ENCODE measurements at places on chromosomes 12 and 14.

- DNase-seq = no peak
Observed at GRCh38 chr12:78797196-78797931, 67.2 kb upstream of the SYT1 start.

- DNase-seq = peak; percentile 97
Observed at GRCh38 chr14:89416002-89416995, 734 bp downstream of the FOXN3 start.

DNA sequence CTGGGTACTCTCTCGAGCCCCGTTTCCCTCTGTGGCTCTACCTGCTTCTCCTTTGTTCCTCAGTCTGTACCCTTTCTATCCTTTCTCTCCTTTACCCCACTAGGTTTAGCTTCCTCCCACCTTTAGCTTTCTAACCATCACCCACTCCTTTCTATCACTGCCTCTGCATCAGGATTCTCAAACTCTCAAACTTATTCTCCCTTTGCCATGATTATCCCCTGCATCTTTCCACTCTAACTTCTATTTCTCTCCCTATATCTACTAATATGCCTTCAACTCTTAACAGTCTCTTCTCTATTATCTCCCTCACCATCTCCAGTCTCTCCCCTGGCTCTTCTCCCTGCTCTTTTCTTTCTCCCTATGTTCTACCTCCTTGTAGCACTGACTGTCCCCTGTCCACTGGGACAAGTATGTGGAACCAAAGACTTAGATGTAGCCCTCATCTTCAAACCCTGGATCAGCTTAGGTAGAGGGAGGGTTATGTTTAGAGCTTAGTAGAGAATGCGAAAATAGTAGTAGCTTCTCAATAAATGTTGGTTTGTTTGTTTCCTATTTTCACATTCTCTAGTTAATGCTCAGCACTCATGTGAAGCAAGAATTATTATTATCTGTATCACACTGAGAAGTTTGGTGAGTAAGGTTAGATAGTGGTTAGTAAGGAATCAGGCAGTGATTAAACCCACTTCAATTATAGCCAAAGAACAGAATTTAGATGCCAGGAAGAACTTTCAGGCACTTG is 3.4 kb downstream of the GDF11 start:
- DNase-seq = no peak

DNA sequence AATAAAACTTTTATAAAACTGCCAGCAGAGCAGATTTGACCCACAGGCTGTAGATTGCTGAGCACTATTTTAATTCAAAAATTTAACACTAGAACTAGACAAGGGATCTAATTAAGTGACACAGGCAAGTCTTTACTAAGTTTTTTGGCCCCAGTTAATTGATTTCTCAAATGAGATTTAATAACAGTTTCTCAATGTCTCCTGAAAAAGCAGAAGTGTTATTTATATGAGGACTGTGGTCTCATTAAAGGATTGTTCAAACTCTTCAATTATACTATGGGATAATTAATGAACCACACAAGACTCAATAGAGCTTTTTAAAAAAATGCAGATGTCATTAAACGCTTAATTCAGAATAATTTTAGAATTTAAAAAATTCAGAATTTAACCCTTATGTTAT is 1.9 kb downstream of the HEATR5A start:
- no peak for DNase-seq

DNA sequence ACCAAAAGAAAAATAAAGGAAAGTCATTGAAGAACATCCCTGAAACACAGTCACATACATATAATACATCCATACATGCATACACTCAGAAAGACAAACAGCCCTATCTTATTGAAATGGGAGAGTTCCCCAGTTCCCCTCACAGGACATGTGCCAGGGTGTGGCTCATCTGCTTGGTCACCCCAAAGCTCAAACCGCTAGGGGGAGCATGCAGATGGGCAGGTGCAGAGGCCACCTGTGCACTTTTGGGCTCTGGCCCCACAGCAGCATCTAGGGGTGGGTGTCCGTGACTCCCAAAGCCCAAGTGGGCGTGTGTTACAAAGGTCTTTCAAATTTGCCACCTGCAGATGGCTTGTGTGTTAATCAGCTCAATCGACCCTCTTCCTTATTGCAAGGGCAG is 75.2 kb downstream of the CMAS start:
- DNase-seq = no peak

DNA sequence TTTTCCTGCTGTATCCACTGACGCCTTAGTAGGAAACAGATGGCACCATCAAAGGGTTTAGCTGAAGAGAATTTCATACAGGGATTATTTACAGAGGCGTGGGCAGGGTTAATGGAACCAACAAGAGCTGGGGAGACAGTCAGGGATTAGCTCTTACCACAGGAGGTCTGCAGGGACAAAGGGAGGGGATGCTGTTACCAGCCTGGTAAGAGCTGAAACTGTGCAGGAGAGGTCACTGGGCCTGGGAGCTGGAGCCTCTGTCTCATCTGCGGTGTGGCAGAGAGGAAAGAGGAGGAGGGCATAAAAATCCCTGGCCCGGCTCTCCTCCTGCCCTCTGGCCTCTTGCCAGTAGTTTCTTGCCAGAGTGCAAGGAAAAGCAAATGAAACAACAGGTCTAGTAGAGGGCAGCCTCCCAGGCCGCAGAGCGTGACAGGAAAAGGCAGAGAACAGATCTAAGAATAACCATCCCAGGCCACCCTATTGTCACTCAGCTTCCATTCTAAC is 18.9 kb upstream of the POC1B start:
- no peak for DNase-seq

- no peak for DNase-seq
Observed at GRCh38 chr14:21476523-21476924, 235 bp downstream of the RAB2B start.

DNA sequence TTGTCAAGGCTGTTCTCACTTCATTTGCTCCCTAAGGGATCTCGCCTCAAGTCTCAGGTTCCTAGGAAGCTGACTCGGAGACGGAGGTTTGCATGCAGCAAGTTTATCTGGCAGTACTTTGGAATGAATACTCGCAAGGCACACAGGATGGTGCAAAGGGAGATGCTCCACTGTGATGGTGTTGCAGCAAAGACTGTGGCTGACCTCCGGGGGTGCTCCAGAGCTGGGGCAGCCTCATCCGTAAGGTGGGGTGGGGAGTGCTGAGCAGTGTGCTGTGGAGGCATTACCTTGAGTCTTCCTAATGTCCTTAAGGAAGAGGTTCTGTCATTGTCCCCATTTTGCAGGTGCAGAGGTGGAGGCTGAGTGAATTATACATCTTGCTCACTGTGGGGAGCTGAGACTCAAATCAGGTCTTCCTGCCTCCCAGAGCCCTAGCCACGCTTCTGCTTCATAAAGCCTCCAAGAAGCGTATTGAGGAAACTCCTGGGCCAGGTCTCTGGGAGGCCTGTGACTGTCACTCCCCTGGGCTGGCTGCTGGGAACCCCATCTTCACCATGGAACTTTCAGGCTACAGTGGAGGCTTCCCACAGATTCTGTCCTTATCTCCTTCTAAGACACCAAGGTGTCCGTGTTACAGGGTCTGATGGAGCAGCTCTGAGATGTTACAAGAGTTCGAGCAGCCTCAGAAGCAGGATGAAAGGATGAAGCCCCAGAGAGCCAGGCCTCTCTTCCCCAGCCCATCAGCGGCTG is 39.5 kb downstream of the GALNT16 start:
- no peak for DNase-seq

GRCh38 chr12:94269316-94269999 is 121.1 kb downstream of the PLXNC1 start:
- no peak for DNase-seq

DNA sequence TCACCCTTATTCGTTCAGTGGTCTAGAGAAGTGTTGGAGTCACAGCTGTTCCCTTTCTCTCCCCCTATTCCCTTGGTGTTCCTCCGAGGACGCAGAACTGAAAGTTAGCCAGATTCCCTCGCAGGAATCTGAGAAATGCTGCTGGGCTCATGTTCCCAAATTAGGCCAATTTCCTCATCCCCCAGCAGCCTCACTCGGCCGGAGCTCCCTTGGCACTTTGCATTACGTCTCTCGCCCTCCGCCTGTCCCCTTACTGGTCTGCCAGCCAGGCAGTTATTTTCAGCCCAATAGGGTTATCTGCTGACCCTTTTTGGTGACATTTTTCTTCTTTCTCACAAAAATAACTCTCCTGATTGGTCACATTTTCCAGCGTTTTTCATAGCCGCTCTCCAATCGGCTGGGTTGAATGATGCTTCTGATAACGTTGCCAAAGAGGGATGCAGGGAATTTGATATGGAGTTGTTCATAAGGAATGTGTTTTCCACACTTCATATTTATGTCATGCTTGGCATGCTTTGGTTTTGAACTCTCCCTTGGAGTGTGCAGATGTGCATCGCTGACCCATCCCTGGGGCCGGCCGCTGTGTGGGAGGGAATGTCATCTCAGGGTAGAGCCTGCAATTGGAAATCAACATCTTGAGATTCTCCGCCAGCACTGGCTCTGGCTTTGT is 9.9 kb downstream of the IFT43 start:
- DNase-seq = no peak

- no peak for DNase-seq
Observed at GRCh38 chr12:72465940-72466630, 193.9 kb downstream of the TRHDE start.

DNA sequence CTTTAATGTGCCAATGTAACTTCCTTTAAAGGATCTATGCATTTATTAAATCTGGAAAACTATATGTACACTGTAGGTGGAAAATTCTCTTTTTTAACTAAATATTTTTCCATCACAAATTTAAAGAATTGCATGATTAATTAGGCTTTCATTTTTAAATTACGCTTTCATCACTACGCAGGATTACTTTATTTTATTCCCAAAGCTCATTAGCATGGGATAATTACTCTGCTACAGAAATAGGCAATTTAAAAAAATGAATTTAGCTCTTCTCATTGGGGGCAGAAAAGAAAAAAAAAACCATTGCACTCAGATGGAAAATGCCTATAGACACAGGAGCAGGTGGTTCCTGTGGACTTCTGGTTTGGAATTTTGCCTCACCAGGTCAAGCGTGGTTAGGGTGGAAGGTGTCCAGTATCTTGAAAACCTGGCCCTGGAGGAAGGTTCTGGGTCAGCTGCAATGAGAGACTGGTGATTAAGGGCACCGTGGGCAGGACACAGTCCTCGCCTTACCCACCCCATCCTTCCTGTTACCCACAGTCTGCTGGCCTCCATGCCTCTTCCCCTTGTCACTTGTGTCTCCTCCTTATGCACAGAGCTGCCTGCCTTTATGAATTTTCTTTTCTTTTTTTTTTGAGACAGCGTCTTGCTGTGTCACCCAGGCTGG is 17.3 kb upstream of the RIN3 start:
- DNase-seq = peak; percentile 40

DNA sequence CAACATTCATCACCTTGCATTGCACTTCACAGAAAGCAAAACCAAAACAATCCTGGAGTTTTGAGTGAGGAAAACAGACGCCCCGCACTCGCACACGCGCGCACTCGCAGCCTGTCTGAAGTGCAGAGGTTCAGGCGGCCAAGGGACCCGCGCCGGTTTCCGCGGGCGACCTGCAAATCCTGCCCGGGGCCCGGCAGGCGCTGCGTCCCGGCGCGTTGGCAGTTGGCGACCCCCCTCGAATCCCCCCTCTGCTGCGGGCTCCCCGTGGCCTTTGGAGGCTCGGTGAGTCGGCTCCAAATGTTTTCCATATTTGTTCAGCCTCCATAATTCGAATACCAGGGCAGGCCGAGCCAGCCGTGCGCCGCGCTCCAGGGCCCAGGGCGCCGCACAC is at the start of gene SSPN:
Gene SSPN (plus strand): TSS at position 324 of the 391 bp plus-strand sequence. CDS start 100 bp downstream, outside the sequence.
- DNase-seq = peak; percentile 50

DNA sequence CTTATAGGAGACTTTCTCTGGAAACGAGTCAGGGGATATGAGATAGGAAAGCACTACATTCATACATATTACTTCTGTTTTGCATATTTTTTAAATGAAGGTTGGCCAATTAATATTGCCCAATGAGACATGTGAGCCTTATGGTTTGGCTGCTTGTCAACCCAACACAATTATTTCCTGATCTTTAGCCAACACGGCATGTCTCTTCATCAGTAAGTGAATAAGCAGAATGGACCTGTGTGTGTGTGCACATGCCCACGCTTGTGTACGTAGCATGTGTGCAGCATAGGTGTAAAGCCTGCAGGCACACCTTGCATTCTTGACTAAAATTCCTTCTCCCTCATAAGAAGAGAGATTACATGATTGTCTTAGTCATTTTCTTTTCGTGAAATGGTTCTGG is 88.3 kb downstream of the STON2 start:
- DNase-seq = no peak

- no peak for DNase-seq
Observed at GRCh38 chr14:29815016-29815674, 112.5 kb downstream of the PRKD1 start.
